Stimulated activated naive CD4-positive, alpha-beta T cell (primary cell): ENCODE measurements at places on chromosomes 5 and 9.

- no peak for DNase-seq
Measured at GRCh38 chr5:39426746-39427105, 1.9 kb upstream of the DAB2 start.

- DNase-seq = no peak
Measured at GRCh38 chr5:179132586-179133355, 72.6 kb downstream of the ZNF354C start.

DNA sequence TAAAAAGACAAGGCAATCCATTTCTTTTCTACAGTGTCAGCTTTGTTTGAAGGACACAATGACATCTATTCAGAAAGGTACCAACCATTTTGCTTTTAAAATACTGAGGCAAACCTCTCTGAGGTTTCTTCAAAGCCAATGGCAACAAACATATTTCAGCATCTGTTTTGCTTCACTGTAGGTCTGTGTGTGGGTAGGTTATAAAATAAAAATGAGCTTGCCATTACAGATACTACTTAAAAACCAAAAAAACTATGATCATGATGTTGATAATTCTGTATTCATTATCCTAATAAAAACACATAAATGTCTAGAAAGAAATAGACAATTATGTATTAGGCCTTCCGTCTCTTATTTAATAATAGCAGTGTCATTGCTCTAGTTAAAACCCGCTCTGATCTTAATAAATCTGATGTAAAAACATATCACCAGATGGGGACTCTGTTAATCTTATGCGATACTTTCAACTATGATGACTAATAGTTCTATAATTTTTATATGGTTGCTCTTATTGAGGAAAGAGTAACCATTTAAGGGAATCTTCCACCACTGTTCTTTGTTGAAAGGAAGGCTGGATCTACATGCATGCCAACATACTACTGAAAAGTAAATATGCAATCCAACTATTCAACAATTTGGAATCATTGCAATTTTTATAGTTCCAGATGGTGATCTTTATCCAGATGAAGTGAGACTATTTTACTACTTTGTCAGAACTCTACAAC, 647.2 kb downstream of the PDE4D start:
- DNase-seq = no peak

DNA sequence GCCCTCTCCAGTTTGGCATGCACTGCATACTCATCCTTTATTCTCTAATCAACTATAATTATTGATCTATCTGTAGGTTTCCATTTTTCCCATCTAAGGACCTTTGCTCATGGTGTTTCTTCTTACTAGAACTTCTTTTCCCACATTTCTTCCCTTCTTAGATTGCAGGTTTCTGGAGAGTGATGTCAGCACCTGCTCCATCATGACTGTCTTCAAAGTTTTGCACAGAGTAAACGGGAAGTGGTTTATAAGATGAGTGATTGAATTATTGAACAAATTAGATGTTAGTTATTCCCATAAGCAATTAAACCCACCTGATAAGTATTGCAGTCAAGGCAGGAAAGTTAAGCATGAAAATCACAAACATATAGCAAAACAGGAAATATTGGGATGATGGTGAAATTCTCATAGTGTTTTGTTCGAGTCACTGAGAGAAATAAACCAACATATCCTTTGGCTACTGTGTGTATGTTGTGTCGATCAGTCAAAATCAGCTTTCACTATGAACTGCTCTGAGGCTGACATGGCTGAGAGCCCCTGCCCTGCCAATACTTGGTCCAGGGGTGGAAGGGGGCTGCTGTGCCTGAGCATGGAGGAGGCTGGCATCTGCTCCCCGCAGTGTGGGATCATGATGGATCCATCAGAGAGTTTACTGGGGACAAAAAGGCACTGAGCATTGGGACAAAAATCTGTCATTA, 45.5 kb upstream of the S1PR3 start:
- DNase-seq = no peak

DNA sequence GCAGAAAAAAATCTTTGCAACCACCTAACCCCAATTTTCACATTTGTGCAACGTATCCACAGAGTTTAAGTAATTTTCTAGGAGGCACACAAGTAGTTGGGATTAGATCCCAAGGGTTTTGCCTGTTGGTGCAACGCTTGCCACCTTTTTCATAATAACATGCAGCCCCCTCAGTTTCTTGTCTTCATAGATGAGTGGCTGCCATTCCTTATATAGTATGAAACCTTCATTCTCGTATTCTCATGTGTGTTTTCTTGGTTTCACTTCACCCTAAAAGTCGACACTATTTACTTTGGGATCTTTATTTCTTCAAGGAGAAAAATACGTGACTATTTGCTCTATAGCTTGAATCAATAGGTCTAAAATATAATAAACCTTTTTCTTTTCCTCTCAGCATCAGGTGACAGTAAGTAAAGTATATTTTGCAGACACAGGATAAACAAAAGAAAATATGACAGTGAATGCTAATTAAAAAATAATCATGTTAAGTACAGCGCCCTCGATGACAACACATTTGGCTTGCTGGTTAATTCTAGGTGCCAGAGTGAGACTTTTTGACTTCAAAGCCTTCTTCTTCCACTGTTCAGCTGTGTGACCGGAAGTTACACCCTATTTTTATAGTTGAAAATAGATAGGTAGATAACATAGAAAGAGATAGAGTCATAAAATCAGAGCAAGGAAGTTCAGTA, 342.8 kb upstream of the CCNG1 start:
- DNase-seq = no peak

DNA sequence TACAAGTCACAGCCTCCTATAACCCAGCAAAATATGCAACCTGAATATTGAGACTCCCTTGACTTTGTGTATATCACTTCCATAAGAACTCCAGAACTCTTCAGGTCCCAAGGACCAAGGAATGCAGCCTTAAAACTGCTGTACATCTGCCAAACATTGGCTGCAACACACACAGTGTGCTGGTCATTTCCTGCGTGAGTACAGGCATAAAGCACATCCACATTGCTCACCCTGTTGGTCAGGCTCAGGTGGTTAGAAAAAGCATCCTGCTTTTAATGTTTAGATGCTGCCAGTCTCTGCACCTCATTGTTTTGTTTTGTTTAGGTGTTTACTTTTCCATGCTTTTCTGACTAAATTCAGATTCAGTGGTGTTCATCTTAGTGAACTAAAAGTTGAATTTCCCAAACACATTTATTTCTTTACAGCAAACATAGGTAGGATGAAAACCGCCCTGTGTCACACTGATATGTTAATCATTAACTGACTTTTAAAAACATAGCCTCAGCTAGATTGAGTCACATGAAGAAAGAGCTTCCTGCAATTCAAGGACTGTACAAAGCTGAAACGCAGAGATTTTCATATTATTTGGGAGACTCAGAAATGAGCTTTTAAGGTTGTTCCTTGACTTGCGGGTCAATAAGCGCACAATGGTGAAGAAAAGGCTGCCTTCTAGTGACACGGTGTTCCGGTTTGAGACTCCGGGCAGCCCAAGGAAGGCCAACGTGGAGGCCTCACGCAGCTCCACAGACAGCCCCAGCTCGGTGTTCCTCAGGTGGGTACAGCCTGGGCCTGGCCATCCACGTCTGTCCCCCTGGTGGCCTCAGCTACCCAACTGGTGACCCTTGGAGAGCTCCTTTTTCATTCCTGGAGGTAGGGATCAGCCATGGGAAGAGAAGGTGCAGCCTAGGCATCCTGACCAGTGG, 52.2 kb upstream of the GRAMD2B start:
- no peak for DNase-seq

- DNase-seq = no peak
Measured at GRCh38 chr5:130541617-130542221, 623.3 kb downstream of the HINT1 start.

- DNase-seq = no peak
Measured at GRCh38 chr9:90099262-90099963, 494.6 kb downstream of the GADD45G start.
